ENCODE measurements at places on chromosomes 1 and 21.

DNA sequence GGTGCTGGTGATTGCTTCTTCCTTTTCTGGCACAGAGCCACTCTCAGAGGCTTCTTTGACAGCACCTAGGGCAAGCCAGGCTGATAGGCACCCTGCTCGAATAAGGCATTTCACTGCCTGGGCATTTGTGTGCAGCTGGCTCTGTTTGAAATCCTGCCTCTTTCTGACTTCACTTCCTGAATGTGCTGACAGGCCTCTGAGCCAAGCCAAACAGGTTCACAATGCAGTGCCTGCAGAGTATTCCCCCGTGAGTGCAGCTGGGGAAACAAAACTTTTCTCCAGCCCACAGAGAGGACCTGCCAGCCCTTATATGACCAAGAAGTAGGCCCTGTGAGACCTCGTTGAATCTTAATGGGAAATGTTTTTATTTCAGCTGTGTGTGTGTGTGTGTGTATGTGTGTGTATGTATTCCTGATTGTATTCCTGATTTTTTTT is 10.4 kb downstream of the JUN start:
- DNase-seq, result no peak

GRCh38 chr1:94753171-94753972 is 66.8 kb upstream of the SLC44A3 start:
- no peak for DNase-seq

DNA sequence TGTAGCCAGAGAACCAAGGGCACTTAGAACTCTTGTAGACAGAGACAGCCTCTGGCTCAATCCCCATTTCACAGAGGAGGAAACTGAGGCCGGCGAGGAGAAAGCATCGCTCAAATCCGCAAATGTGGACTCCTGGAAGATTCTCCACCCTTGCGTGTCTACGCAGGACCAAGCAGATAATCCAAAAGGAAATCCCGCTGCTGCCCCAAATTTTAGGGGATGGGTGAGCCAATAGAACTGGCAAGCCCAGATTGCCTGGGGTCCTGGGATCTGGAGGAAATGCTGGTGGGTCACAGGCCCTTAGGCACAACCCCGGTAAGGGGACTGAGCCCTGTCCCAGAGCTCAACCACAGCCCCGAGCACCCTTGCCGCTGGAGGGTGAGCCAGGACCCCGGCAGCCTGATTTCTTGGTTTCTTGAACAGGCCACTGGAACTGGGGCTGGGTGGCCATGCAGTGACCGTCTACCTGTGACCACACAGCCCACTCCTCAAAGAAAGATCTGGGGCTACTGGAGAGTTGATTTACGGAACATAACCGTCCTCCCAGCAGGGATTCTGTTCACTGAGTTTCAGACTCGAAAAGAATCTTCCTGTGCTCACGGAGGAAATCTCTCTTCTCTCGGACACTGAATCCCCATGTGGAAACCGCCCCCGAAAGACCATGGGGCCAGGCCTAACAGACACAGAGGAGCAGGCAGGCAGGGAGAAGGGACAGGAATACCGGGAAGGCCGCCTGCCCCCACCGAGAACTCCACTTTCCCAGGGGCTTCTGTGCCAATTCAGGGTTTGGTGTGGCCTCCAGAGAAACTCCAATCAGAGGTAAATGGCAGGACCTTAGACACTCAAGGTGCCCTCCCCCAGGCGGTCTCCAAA is 238.4 kb downstream of the NPHP4 start:
- no peak for DNase-seq

DNA sequence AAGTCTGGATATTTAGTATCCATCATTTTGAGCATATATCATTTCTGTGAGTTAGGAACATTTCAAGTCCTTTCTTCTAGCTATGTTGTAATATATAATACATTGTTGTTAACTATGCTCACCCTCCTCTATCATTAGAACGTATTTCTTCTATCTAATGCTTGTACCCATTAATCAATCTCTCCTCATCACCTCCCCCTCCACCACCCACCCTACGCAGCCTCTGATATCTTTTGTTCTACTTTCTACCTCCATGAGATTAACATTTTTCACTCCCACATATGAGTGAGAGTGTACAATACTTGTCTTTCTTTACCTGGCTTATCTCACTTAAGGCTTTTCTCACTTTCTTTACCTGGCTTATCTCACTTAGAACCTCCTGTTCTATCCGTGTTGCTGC is 156.2 kb downstream of the FMN2 start:
- DNase-seq, result no peak

DNA sequence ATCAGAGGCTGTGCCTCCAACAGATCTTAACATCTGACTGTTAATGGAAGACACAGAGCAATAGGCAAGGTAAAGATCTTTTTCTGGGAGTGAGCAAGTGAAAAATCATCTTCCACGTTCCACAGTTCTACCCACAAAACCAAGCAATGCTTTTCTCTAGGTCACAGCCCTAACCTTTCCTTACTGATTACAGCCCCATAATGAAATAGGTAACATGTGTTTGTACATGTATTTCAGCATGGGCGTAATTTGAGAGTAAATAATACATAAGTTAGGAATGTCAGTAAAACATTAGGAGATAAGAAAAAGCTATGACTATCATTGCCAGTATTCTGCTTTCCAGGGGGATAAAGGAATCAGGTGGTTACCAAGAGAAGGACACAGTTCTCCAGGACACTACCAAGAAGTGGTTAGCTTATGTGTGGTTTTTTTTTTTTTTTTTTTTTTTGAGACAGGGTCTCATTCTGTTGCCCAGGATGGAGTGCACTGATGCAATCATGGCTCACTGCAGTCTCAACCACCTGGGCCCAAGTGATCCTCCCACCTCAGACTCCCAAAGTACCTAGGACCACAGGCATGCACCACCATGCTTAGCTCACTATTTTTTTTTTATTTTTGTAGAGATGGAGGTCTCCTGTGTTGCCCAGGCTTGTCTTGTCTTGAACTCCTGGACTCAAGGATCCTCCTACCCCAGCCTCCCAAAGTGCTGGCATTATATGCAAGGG is 72.0 kb downstream of the DAP3 start:
- no peak for DNase-seq

GRCh38 chr1:155185783-155186066 is 12.1 kb downstream of the TRIM46 start:
- DNase-seq, result no peak

- DNase-seq, result no peak
Observed at GRCh38 chr1:41662765-41663437, 178.4 kb upstream of the EDN2 start.

- DNase-seq, result no peak
Observed at GRCh38 chr1:163974120-163974519, 584.9 kb upstream of the PBX1 start.

GRCh38 chr1:8764293-8764937 is 53.0 kb downstream of the RERE start:
- DNase-seq, result no peak

DNA sequence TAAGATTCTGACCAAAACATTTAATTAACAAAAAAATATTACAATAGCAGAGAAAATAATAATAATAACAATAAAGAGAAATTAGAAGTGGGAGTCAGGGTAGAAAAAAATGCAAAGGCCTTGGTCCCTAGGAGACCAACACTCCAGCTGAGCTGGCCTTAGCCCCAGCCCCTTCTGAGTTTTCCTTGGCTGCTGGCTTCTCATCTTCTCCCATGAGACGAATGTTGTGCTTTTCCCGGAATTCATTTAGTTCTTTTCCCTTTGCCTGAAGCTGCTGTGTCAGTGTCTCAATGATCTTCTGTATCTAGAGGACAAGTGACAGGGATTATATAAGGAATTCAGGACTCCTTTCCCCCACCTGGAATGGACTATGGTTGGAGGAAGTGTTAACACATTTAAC is 2.4 kb downstream of the KLHDC9 start:
- no peak for DNase-seq

DNA sequence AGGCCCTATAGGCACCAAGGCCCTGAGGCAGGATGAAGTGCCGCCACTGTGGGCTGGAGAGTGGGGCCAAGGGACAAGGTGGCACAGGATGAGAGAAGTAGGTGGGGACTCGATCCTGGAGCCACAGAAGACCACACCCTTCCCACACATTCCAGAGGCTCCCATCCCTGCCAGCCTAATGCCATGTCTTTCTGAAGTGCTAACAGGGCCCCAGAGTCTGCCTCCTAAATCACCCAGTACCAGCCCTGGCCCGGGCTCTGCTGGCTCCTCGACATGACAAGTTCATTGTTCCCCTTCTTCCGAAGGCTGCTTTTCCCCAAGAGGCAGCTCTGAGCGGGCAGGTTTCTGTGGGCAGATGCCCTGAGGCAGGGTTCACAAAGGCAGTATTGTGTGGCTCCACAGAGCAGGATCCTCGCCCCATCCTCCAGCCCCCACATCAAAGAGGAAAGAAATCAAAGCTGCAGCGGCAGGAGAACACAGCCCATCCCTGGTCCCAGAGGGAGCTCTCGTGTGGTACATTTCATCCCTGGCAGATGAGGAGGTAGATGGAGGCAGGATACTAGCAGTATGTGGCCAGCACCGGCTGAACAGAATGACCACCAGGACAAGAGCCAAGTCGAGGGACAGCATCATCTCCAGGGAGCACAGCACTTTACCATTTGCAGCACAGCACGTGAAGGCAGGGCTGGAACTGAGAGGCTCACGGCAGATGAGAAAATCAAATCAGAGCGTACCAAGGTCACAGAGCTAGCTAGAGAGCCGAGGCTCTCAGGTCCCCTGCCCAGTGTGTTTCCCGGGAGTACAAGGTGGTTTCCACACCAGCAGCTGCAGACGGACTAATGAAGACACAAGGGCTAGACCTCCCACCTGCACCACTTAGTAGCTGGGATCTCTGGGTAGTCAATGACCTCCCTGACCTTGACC is 64.8 kb downstream of the SYF2 start:
- no peak for DNase-seq

DNA sequence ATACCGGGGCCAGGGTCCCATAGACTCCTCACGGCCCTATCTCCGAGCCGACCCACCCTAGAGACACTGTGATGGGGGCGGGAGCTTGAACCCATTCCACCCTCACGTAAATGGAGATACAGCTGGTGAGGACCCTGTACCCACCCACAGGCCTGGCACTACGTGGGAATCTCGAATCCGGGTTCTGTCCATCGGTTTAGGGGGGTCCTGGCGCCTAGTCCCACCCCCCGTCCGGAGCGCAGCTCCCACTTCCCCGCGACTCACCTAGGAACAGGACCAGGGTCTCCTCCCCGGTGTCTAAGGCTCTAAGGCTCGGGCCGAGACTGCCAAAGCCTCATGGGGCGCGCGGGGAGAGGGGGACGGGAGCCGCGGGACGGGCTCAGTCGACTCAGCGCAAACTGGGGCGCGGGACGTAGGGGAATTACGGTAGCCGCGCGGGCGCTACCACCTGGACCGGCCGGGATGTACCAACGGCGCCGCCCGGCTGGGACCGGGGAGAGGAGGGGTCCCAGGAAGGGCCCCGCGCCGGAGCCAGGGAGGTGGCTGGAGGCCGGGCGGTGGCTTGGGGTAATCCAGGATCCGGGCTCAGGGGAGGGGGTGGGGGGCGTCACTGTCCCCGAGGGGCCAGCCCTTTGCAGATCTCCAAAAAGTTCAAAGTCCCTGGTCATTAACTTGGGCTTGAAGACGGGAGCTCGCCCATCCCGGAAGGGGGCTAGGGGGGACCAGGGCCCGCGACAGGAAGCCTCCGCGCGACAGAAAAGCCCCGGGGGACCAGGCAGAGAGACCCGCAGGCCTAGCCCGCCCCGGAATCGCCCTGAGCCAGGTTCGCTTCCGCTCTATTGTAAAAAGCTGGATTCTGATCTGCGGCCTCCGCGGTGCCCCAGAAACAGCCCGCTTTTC is 1.0 kb downstream of the PLEKHG5 start:
- no peak for DNase-seq

- DNase-seq, result no peak
Observed at GRCh38 chr1:28830814-28831213, 18.8 kb downstream of the OPRD1 start.

DNA sequence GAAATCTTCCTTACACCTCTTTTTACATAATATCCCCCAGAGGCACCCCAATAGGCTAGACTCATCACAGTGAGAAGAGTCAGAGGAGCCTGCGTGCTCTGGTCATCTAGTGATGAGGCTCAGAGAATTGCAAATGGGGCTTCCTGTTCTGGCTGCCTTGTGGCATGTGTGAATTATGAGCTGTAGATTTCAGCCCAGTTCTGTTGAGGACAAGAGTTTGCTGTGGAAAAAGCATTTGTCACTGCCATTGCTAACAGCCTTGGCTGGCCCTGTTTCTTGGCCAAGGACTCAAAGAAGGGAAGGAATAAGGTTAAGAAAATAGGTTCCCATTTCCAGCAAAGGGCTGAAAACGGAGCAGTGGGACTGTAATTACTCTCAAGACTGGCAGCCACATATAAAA is 30.7 kb downstream of the MRAP start:
- no peak for DNase-seq

GRCh38 chr1:95086949-95087533 is 14.3 kb upstream of the ALG14 start:
- DNase-seq, result no peak

GRCh38 chr1:200892546-200892945 is 2.2 kb upstream of the INAVA start:
- DNase-seq, result no peak

GRCh38 chr1:58816072-58816746 is 32.4 kb upstream of the JUN start:
- DNase-seq, result peak; percentile 62

DNA sequence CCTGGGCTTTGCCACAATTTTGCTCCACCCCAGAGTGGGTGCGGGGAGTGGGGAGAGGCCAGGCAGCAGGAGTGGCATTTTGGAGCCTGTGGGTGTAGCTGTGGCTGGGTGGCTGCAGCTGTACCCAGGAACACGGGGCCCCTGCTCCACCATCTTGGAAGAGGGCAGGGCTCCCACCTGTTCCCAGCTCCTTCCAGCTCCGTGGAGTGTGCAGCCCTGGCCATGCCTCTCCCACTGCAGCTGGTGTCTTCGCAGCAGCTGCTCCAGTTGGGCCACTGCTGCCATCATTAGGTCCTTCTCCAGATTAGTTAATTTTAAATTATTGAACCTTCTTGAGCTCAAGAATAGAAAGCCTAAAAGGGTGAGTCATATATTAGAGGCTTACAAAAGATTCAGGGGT is 17.6 kb downstream of the FAM20B start:
- no peak for DNase-seq

DNA sequence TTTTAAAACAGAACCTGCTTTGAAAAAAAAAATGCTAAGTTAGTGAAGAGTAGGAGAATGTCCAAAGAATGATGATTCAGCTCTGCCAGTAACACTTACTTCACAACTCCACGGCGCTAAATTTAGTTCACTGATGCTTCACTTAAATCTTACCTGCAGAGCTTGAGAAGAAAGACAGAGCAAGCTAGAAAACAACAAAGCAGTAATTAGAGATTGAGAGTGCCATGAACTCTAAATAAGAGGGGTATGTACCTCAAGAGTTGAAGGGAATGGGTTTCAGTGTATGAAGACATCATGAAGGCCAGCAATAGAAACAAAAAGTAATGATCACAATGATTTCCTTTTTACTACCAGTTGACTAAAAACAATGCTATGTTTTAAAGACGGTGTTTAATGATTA is 32.8 kb downstream of the EPRS1 start:
- DNase-seq, result no peak

GRCh38 chr21:38869196-38869595 is 63.5 kb downstream of the ETS2 start:
- DNase-seq, result no peak

DNA sequence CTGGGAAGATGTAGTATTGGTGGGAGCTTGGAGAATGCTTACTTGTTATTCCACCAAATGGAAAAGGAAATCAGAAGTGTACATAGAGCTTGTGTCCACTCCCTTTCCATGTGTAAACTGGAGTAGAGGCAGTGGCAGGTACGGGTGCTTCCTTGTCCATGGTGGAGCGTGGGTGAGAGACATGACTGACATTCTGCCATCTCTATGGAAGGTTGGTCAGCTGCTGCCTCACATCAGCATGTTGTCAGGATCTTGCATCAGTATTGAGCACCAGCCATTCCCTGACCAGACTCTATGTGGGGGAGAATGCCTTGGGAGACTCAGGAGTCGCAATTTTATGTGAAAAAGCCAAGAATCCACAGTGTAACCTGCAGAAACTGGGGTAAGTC is 19.8 kb downstream of the NLRP3 start:
- DNase-seq, result no peak
